ENCODE measurements at places on chromosomes 2 and 18. TPM values are rescaled to one million over a fixed set of nuclear protein-coding genes. Genes with fewer than 3 reads are reported as not detected.
A peak's percentile ranks its signal among the peaks of the same experiment; 100 is the strongest.

DNA sequence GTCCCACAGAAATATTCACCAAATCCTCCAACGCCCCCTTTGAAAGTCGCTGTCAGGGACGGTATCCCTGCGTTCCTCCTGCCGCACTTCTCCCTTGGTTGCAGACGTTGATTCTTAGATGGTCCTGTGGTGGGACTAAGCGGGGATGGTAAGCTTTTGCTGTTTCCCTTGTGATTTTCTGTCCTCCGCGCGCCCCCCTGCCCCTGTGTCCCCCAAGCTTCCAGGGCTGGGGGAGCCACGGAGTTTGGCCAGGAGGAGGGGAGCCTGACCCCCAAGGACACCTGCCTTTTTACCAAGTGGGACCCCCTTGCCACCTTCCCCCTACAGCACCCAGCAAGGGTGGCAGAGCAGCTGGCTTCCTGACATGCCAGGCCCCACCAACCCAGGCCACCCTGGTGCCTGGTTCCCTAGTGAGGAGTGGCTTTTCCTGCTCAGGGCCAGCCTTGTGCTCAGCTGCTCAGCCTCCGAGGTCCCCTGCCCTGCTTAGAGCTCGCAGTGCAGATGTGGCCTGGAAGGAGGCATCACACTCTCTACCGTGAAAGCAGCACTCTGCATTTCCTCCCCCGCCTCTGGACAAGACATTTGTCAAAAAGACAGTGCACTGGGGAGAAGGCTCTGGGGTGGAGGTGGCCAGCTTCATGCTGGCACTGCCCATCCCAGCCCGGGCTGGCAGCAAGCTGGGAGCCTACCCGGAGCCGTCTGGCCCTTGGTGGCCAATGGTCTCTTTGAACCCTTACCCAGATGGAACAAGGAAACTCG, 49.4 kb downstream of the TWIST2 start:
- DNase-seq: no peak

GRCh38 chr18:3397786-3398185, 52.2 kb upstream of the TGIF1 start:
- DNase-seq: no peak

DNA sequence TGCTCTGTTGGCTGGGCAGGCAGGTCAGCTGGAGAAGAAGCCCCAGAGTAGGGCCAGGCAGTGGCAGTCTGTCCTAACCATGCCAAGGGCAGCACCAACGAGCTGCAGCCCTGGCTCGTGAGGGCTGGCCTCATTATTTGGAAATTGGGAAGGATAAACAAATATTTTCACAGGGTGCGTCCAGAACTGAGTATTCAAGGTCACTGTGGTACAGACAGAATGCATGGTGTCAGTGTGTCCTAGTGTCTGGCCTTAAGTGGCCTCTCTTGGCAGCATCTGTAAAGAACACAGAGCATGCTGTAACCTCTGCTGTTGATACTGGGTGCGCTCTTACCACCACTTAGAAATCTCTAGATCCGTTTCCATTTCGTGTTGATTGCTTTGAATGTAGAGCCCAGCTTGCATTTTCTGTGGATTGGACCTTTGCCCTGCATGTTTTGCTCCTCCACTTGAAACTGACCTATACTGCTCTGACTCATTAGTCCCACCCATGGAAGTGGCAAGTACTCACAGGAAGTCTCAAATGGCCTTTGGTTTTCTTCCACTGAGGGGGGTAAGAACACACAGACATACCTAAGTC, 88.2 kb downstream of the GREB1L start:
- peak; percentile 37 for DNase-seq

DNA sequence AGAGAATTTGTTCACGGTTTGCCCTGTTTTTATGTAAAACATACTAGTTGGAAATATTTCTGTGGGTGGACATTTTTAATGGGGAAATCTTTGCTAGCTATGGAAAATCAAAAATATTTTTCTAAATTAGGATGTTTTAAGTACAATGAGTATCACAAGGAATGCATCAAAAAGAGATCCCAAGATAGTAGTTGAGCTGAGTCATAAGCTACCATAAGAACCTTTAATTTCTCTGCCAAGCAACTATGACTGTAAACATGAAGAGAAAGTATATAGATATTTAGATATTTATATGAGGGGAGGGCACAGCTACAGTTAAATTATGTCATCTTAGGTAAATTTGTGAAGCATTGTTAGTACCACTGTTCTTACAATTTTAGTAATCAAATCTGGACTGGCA, 646.2 kb downstream of the XIRP2 start:
- DNase-seq: no peak

DNA sequence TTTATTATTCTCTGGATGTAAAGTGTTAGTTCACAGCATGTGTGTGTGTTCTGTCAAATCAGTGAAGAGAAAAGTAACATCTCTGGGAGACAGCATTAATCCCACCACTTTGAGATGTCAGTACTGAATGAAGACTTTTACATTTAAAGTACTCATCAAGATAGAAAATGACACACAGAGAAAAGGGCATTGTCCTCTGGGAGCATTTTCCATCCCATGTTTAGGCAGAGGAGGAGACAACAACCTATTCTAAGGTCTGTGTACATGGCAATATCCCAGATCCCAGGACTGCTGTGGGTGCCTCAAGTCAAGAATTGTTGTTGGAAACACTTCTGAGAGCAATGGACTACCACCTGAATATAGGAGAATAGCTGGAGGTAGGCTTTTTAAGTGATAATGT, 201.5 kb downstream of the PPP1R1C start:
- DNase-seq: no peak

DNA sequence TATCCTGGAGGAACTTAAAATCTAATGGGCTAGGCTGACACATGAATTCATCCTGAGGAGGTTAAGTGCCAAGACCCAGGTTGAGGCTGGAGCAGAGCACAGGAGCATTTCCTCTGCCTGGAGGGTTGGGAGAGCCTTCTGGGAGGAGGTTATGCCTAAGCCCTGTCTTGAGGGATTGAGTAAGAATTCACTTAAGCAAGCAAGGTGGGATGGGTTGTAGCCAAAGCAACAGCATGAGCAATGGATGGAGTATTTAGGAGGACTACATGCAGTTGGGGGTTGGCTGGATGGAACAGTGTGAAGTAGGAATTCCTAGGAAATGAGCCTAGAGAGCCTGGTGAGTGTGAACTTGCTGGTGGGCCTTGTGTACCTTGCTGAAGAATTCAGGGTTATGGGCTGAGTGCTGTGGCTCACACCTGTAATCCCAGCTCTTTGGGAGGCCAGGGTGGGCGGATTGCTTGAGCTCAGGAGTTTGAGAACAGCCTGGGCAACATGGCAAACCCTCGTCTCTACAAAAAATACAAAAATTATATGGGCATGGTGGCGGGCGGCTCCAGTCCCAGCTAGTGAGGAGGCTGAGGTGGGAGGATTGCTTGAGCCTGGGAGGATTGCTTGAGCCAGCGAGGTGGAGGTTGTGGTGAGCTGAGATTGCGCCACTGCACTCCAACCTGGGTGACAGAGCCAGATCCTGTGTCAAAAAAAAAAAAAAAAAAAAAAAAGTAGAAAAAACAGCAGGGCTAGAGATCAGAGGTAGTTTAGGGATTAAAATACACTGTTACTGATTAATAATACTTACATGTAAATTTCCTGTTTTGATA, 22.2 kb downstream of the TANC1 start:
- DNase-seq: no peak

GRCh38 chr2:229660951-229661350, 53.4 kb downstream of the DNER start:
- no peak for DNase-seq

- DNase-seq: no peak
These were observed 10.2 kb downstream of the SP3 start for GRCh38 chr2:173955004-173955403.

DNA sequence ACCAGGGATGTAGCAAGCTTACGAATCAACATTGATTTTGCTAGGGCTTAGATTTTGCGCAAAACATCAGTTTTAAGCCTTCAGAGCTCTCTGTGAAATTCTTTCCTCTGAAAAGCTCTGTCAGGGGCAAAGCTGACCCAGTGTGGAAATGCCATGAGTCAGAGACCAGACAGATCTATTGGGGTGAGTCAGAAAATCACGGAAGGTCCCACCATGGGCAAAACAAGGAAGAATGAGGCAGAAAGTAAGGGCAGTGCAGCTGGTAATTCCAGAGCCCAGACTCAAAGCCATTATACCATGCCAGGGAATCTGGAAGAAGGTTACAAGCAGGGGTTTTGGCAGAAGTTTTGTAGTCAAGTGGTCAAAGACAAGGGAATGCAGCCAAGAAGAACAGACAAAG, 256.6 kb upstream of the CTAGE1 start:
- no peak for DNase-seq

GRCh38 chr2:46653539-46653938, 174.2 kb downstream of the TMEM247 start:
- no peak for DNase-seq

- DNase-seq: peak; percentile 63
These were observed 211.3 kb upstream of the ARL4C start for GRCh38 chr2:234708091-234708683.

- DNase-seq: no peak
These were observed 53.5 kb upstream of the ASPRV1 start for GRCh38 chr2:70014959-70015358.

- DNase-seq: no peak
These were observed 264.4 kb downstream of the TWIST2 start for GRCh38 chr2:239112127-239112774.

- no peak for DNase-seq
These were observed 173.3 kb upstream of the SPRED2 start for GRCh38 chr2:65605743-65606058.

DNA sequence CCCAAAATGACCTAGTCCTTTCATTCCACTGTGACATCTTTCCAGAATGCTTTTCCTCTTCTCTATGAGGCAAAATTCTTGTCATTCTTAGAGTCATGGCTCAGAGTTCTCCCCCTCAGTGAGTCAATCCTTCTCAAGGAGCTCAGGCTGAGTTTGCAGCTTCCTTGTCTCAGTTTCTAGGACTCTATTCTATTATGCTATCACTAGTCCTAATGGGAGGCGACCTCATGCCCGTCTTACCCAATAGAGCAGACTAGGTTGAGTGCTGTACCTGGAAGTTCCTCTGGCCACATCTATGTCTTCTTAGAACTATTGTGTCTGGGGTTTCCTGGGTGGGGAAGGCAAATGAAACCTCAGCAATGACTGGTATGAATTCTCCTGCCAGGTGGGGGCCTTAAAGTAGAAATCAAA, 51.5 kb downstream of the HAUS1 start:
- no peak for DNase-seq

DNA sequence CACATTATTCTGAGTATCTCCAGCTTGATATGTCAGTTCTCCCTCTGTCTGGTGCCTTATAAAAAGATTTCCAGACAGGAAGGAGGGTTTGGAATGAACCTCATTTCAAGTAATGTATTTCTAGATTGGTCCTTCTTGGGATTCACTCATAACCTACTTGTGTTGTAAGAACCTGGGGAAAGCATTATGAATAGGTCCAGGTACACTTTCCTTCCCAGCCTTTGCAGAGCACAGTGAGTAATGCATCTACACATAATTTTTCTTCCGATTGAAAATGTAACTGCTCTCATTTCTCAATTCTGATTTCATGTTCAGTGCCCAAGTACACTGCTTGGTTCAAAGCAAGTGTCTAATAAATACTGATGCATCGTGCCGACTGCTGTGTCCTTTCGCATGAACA, 25.0 kb upstream of the ACAA2 start:
- no peak for DNase-seq

The FN1 gene
- 149 TPM for total RNA-seq

The GALNT5 gene
- total RNA-seq: 0.37 TPM

The ATL2 gene
- total RNA-seq: 147 TPM

The VWC2L gene
- total RNA-seq: not detected

The C2orf66 gene
- total RNA-seq: not detected

The ELOA2 gene
- total RNA-seq: not detected

The ABHD3 gene
- 9.5 TPM for total RNA-seq

All from lower leg skin (tissue), 4 donors.